NCI-H446 (cell line): ENCODE measurements at places on chromosomes 12 and 14.

DNA sequence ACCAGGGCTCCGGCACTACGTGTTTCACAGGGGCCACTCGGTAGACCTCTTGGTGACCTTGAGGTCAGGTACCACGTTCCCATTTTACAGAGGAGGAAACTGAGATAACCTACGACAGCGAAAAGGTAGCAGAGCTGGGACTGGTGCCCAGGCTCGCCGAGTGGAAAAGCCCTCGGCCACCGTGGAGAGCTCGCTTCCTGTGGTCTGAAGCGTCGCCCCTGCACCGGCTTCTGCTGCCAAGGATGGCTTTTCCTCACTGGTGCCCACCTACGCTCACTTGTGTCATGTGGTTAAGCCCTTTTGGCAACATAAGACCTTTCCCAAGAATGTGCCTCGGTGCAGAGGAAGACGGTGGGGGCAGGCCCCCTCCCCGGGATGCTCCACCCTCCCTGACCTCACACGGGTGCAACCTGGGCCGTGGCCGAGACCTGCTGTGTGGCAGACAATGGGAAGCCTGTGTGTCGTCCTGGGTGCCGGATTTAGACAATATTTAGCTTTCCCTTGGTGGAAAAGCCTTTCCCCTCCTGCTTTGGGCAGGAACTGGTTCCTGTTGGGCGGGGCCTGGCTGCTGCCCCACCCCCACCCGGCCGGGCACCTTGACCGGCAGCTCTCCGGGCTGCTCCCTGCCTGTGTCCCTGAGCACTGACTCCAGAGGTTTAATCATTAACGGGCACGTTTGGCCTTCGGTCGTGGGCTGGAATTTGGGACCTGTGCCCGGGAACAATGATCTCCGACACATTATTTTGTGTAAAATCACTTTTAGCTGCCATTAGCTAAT is 32.4 kb upstream of the PPP1R13B start:
- no peak for DNase-seq

DNA sequence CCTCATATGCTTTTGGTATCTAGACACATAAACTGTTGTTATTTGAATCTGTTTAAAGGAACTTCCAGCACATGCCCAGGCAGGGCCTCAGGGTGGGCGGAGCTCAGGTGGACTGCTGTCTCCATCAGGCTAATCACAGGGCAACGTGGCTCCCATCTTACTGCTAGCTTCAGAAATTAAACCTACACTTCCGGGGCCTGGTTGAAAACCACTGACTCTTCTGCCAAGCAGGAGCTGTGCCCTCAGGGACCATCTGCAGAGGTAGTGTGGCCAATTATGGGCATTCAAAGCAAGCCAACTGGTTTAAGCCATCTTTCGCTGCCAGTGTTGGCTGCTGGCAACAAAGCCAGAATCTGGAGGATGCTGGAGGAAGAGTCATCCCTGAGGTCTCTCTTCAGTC is 97.5 kb downstream of the TMX1 start:
- peak; percentile 74 for DNase-seq

DNA sequence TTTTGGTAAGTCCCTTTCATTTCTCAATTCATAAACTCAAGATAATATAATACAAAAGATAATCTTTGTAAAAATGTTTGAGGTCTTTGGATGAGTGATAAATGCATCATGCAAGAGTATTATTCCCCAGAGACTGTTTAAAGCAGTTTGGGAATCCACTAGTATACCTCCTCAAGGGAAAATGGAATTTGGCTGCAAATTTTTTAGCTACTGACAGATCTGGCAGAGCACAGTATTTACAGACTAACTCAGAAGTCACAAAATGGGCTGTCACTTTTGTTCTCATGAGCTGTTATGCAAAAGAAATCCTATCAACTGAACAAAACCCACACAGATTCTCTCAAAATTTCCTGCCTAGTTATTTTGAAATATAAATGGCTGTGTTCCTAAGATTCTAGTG is 9.9 kb downstream of the SPIC start:
- DNase-seq: no peak

DNA sequence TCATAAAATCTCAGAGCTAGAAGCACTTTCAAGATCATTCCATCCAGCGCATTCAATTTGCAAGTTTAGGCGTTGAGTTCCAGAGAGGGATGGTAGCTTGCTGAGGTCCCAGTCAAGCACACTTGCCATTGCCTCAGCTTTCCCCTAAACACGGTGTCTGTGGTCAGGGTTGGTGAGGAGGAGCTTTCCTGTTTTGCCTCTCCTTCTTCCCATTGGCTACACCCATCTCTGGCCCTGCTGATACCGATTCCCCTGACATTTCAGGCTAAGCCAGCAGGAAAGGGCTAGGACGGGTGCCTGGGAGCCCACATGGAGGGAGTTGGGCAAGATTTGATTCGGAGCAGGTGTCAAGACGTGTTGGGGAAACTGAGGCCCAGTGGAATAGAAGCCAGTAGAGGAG is 9.1 kb downstream of the NFATC4 start:
- DNase-seq: no peak

DNA sequence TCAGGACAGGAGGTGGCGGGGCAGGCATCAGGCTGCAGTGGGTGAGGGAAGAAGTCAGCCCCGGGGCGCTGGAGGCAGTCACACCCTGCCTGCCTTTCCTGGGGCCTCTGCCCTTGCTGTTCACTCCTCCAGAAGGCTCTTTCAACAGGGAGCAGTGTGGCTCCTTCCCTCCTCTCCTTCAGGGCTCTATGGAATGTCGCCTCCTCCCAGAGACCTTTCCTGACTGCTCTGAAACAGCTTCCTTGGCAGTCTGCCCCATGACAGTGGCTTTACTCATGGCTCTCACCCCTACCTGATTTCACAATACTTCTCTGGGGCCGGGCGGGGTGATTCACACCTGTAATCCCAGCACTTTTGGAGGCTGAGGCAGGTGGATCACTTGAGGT is 7.1 kb downstream of the RHOF start:
- DNase-seq: no peak

DNA sequence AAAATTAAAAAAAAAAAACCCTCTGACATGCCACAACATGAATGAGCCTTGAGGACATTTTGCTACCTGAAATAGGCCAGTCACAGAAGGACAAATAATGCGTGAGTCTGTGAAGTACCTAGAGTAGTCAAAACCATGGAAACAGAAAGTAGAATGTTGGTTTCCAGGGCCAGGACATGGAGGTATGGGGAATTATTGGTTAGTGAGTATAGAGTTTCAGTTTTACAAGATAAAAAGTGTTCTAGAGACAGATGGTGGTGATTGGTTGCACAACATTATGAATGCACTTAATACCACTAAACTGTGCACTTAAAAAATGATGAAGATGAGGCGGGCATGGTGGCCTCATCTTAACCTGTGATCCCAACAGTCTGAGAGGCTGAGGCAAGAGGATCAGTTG is 47.6 kb upstream of the ZFP36L1 start:
- DNase-seq: no peak

- no peak for DNase-seq
Observed at GRCh38 chr12:76308866-76309265, 39.3 kb downstream of the BBS10 start.

GRCh38 chr12:129069886-129070285 is 216.6 kb downstream of the GLT1D1 start:
- DNase-seq: no peak

DNA sequence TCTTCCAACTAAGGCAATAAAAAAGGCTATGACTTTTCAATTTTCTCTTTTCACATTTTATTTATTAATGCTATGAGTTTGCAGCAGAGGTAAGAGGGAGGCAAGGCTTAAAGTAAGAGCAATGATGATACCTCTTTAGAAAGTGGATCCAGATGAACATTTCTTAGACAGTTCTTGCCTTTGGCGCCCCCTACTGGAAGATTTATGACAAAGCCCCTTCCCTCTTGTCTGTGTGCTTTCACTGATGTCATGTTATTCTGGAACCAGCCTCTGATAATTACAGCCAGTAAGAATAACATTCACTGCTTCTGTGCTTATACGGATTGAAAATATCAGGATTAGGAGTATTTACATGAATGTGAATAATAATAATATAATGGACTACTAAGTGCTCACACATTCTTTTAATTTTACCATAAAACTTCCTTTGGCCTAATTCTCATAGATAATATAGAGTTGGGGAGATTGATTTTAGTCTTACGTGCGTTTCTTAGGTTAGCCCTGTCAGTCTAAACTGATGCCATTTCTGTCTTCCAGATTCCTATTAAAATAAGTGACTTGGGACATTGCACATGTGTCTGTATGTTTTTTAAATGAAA is 1929.9 kb upstream of the SEL1L start:
- DNase-seq: peak; percentile 33

GRCh38 chr12:27463511-27464219 is 17.1 kb downstream of the SMCO2 start:
- DNase-seq: no peak

- no peak for DNase-seq
Observed at GRCh38 chr14:94768521-94769390, 1.2 kb downstream of the GSC start.

GRCh38 chr12:122356192-122356635 is 66.3 kb downstream of the CLIP1 start:
- peak; percentile 48 for DNase-seq

DNA sequence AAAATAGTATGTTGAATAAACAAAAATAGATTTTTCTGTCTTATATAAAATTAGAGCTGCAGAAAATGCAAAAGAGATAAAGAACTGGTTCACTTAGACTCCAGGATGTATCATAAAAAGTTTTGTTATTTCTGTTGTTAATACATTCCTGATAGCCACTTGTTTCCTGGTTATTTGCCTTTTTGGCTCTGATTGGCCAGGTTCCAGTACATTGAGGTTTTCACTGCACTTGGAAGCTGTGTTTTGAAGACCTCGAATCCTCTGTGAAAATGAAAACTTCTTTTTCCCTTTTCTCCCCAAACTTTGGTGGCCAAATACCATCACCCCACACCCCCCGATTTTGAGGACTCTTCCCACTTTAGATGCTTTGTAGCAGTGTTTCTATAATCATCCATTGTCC is 525.3 kb downstream of the MED13L start:
- no peak for DNase-seq

DNA sequence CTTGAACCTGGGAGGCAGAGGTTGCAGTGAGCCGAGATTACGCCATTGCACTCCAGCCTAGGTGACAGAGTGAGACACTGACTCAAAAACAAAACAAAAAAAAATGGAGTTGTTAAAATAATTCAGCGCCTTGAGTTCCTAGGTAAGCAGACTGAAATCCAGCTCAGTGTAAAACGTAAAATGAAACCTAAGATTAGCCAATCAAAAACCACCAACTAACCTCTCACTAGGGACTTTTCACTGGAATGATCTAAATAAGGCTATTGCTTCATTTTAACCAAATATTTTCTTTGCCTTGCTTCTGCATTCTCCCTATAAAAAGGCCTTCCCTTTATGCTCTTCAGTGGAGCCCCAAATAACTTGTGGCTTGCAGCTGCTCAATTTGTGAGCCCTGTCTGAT is 91.6 kb upstream of the HIF1A start:
- no peak for DNase-seq
